ENCODE measurements at places on chromosomes 16 and 17.

- no peak for DNase-seq
These were observed 13.2 kb upstream of the SPN start for GRCh38 chr16:29649588-29650494.

GRCh38 chr17:72725433-72726068 is 366.9 kb downstream of the SLC39A11 start:
- peak; percentile 69 for DNase-seq

DNA sequence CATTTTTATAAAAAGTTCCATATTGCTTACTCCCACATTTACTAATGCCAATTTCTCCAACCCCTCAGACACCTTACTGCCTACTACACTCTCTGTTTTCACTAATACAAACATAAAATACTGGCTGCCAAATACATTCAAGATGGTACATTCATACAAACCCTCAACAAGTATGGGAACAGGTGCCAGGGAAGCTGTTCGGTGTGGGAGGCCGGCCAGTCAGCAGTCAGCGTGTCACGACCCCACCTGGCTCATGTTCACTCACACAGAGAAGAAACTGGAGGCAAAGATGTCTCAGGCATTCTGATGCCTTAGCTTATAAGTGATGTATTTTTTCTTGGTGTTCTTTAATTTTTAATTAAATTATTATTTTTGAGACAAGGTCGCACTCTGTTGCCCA is 42.4 kb upstream of the TRAP1 start:
- DNase-seq: no peak

DNA sequence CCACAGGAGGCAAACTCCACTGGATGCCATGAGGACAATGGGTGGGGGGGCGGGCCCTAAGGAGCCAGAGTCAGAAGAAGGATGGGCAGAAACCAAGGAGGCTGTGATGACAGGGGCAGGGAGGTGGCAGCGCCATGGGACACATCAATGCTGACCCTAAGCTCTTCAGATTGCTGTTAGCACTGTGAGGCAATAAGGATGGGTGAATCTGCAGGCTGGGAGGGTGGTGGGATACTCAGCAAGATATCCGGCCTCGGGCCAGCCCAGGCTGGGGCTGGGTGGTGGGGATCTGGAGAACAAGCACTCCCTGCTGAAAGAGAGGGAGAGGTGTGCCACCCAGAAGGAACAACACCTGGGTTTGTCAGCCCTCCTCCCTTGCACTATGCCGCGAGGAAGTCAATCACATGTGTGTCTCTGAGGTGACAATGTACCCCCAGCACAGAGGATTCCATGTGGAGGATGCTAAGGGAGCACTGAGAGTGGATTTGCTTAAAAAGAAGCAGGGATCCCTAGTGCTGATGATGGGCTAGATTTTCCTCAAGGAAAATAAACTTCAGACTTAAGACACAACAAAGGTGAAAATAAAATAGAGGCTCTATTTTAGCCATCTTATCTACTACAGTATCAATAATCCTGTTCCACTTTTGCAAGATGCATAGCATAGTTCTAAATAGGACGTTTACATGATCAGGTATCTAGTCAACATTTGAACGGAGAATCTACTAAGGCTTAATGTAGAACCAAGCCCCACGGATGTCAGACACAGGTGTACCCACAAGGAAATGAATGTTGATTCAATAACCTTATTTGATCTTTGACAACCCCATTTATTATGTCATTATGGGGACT is 22.6 kb downstream of the SMPD3 start:
- DNase-seq: no peak

DNA sequence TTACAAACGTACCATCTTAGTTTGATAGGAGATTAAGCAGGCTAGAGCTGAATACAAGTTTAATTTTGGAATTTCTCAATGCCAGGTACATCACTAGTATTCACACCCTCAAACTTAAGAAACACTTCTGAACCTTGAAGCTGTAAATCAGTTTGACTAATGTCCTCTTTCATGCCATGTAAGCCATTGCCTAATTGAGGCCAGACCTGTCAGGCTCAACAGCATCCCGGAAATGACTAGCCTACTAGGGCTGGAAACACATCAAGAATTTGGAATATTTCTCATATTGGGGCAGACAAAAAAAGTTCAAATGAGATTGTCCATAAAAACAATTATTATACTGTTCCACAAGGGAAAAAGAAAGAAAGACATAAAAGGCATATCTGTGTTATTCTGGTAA is 1.7 kb downstream of the USP32 start:
- peak; percentile 67 for DNase-seq

DNA sequence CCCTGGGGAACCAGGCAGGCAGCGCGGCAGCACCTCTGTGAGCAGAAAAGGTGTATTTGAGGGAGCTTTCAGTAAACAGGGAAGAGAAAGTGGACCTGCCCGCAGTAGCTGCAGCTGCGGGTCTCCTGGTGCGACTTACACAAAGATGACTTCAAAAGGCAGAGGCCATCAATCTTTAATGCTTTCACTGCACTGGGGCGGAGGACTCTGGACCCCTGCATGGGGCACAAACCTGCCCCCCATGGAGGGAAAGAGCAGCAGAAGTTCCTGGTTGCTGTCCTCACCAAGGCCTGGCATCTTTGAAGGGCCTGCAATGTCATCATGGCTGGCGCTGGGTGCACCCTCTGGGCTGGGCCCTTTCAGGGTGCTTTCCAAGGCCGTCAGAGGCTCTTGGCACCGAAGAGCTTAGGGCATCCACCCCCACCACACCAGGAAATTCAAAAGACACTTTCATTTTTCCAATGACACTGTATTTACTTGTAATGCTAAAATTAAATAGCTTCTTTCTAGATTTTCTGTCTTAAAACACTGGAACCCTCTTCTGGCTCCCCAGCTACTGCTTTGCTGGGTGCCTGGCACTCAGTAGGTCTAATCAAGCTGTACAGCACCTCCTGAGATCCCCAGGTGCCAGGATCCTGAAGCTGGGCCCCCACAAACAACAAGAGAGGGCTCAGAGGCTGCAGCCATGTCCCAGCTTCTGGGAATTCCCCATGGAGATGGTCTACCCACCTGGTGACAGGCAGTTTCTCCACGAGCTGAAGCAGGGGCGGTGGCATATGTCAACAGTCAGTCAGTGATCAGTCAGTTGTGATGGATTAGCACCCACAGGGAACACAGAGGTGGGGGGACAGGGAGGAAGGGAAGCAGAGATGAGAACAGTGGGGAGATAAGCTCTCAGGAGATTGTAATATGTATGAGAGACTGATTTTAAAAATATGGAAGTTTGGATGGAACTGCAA is 2.1 kb upstream of the CACNG1 start:
- no peak for DNase-seq

DNA sequence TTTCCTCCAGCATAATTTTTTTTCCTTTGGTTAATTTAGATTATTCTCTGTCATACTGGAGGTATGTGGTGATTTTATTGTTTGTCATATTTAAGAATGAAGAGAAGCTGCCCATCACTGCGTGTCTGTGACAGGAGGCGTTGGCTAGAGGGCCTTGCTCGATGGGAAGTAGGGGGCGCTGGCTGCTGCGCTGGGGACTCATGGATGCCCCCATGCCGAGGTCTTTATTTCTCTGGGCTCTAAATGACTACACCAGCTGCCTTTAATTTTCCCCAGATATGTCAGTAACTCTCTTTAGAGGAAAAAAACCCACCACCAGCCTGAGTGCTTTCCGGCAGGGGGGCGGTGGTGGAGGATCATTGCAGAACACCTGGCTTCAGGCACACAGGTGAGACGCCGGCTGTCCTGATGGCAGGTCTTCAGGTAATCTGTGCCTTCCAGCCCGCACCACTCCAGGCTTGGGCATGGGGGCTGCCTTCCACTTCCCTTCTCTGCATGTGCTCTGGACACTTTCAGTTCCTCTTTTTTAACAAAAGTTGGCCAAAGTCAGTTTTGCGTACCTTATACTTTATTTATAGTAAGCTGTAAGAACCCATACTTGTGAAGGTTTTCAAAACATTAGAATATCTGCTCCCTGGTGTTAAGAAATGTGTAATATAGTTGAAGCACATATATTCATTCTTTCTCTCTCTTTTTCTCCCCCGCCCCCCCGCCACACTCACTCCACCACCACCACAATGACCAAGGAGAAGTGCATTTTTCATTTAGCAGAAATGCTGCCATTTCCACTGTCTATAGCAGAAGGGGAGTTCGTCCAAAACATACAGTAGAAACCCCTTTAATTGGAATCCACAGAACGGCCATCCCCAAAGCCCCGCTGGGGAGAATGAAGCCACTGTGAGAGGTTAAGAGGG is 192.7 kb downstream of the RPTOR start:
- DNase-seq: no peak

GRCh38 chr17:74148901-74149596 is 54.4 kb upstream of the RPL38 start:
- no peak for DNase-seq

GRCh38 chr17:17343896-17344506 is 40.8 kb downstream of the NT5M start:
- DNase-seq: no peak

DNA sequence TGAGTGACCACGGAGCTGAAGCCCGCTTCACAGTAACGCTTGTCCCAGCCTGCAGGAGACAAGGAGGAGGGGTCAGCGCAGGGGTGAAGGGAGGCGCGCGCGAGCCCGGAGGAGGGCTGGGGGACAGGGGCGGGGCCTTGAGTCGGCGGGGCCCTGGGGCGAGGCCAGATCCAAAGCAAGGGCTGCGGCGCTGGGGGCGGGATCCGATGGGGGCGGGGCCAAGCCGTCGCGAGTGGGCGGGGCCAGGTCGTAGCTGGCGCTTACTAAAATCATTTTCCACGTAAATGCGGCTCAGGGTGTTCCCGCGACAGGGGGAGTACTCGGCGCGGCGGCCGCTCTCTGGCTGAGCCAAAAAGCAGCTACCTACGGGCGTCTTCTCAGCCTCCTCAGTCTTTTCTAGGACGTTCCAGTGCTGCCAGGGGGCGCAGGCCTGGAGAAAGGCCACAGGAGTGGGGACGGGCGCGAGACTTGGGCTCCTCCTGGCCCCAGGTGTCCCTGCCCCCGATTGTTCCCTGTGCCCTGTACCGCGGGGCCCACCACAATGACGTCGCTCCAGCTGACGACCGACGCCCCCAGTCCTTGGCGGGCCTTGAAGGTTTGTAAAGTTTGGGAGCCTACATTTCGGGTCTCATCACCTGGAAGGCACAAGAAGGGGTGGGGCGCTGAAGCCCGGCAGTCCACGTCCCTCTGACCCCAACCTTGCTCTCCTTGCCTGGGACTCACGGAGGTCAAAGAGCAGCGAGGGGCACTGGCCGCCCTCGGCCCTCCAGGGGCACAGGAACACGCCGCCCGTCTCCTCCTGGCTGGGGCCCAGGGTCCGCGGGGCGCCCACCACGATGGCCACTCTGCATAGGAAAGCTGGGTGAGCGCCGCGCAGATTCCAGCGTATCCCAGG is 3.9 kb downstream of the ITGA2B start:
- DNase-seq: peak; percentile 76

- peak; percentile 44 for DNase-seq
These were observed 3.7 kb downstream of the SOCS3 start for GRCh38 chr17:78356101-78356713.

- DNase-seq: peak; percentile 19
These were observed 722.3 kb downstream of the CDH8 start for GRCh38 chr16:61313931-61314330.

GRCh38 chr17:280216-280615 is 72.4 kb downstream of the RPH3AL start:
- no peak for DNase-seq

DNA sequence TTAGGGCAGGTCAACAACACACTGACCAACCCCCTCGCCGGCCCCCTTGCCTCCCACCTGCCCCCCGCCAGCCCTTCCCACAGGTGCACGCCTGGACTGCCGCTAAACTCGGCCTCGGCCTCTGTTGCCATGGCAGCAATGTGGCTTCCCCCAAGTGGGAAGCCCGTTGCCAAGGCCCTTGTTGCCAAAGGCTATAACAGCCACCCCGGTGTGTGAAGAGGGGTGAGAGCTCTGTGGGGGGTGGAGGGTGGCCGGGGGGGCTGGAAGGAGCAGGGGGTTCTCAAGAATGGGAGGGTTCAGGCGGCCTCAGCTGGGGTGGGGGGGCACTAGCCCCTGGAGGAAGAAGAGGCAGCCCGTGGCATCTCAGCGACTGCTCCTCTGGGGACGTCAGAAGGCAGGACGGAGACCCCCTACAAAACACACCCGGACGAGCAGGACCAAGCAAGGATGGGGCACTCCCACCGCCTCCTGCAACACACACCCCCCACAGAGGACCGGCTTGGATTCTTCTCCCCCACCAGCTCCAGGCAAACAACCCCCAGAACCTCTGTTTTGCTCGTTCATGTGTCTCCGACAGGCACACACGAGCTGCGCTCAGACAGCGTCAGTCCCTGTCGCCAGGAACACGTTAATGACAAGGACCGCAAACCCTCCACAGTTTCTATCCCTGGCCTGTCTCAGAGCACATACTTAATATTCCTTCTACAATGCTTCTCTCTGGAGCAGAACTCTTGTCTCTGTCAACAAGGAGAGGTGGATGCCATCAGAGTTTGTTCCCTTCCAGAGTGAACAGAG is 55.7 kb downstream of the ABR start:
- no peak for DNase-seq

DNA sequence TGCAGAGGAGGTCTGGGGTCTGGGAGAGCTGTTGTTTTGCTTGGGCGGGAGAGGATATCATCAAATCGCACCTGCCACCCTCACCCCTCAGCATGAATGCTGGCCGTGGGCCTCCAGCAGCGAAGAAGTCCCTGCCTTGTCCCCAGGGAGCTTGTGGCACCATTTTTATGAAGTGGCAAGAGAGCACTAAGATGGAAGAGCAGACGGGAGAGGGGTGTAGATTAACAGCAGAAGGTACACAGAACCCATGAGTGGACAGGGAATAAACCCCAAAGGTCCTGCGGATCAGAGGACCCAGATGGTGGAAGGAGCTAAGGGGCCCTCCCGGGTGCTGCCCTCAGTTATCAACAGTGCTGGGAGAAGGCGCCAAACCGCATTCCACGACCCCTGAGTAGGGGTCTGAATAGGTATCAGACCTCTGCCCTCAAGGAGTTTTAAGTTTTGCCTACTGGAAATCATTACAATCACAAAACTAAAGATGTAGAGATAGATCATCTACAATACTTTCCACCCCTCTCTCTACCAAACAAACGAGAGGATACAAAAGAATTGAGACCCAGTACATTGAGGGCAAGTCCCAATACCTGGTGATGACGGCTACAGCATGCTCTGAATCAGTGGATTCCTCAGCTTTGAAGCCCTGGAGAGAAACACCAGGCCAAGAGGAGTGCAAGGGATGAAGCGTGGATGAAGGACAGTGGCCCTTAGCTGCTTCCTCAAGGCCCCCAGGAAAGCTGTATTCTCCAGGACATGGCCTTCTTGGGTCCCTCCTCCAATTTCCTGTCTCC is 60.2 kb downstream of the CCDC182 start:
- DNase-seq: no peak

All from AG08395 (cell line).